ENCODE measurements at places on chromosomes 2 and 18. TPM values are rescaled to one million over a fixed set of nuclear protein-coding genes. Genes with fewer than 3 reads are reported as not detected.
A peak's percentile ranks its signal among the peaks of the same experiment; 100 is the strongest.

GRCh38 chr2:20578895-20579825 lies 71.7 kb downstream of the HS1BP3 start:
- DNase-seq = peak; percentile 67

DNA sequence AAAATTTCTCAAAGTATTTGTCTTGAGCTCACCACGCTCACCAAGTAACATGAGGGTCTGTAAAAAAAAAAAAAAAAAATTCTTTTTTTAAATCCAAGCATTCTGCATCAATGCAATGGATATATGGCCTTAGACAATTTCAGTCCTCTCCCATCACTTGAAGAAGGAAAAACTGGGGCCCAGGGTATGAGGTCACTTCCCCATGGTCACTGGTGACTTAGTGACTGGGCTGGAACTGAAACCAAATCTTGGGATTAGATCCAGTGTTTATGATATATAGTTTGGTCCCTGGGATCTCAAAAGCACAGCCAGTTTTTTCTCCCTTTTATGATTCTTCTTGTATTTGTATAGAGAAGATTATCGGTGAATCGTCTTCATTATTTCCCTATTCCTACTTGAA lies 477.9 kb upstream of the TNP1 start:
- no peak for DNase-seq

Gene RALBP1
- 29.6 TPM for total RNA-seq

- DNase-seq = peak; percentile 48
These were observed 23.8 kb downstream of the ANKAR start for GRCh38 chr2:189698020-189698887.

DNA sequence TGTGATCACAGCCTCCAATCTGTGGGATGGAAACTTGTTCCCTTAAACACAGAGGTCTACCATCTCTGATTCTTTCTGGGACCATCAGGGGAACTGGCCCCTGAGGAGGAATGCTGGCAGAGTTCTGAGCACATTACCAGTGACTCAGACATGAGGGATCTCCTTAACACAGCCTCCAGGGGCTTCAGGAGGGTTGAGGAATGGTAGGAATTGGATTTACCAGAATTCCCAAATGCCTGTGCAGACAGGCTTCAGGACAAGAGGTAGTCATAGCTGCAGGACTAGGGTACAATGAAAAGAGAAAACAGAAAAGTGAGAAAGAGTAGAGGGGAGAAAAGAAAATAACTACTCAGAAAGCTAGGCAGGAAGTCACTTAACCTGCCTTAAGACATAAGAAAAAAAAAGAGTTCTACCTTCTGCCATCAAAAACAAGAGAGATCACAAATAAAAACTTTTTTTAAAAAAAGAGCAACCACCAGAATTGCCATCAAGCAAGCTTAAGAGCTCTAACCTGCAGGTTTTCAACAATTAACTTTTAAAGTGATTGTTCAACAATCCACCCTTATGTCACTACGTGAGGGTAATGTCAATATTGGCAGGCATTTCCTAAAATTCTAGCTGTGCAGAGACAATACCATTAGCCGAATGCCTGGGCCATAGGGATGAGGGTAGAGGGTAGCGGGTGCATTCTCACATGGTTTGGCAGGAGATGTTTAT lies 524.4 kb downstream of the BCL11A start:
- no peak for DNase-seq

Gene RIF1
- 22.6 TPM for total RNA-seq

DNA sequence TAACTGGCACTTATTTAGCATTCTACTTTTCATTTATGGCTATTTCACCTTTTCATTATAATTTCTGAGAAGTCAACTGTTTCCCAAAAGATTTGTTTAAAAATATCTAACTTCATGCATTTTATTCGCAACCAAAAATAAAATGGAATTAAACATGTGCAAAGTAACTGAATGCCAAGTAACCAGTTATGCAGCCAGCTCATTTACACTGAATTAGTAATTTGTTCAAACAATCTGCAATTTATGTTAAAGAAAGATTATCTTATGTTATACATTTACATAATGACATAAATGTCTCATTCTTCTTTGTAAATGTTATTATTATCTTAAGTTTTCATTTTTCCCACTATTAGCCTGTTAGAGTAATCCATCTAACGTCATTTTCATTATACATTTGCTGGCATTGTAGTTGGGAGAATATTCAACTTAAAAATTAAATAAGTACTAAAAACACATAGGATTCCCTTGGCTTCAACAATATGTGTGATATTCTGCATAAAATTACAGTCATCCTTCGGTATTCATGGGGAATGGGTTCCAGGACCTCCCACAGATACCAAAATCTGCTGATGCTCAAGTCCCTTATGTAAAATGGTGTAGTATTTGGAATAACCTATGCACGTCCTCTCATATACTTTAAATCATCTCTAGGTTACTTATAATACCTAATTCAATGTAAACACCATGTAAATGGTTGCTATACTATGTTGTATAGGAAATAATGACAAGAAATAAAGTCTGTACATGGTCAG lies 43.7 kb upstream of the STAM2 start:
- DNase-seq = no peak

GRCh38 chr2:122707224-122707824 lies 951.9 kb downstream of the TSN start:
- no peak for DNase-seq

GRCh38 chr18:76679259-76679658 lies 143.1 kb upstream of the ZNF236 start:
- DNase-seq = no peak

Gene TMEM247
- not detected for total RNA-seq

DNA sequence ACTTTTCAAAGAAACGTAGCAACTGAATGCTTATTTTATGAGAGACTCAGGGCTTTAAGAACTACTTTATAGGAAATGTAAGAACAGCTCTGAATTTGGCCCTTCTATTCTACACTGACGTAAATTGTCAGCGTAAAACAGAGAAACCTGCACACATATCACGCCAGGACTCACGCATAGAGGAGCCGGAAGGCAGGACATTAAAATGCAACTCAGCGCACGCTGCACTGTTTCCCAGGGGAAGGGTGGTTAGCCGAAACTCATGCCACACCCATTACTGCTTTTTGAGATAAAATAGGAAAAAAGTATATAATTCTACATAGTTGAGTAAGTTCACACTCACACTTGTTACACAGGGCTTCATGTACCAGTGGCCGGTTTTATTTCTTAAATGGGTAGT lies 7.4 kb downstream of the TUBB6 start:
- DNase-seq = no peak

- DNase-seq = no peak
These were observed 170.6 kb downstream of the RNF152 start for GRCh38 chr18:61722247-61722646.

- DNase-seq = no peak
These were observed 19.1 kb downstream of the ZNF24 start for GRCh38 chr18:35324926-35325655.

- DNase-seq = peak; percentile 44
These were observed 106.4 kb downstream of the MBD2 start for GRCh38 chr18:54117853-54118773.

DNA sequence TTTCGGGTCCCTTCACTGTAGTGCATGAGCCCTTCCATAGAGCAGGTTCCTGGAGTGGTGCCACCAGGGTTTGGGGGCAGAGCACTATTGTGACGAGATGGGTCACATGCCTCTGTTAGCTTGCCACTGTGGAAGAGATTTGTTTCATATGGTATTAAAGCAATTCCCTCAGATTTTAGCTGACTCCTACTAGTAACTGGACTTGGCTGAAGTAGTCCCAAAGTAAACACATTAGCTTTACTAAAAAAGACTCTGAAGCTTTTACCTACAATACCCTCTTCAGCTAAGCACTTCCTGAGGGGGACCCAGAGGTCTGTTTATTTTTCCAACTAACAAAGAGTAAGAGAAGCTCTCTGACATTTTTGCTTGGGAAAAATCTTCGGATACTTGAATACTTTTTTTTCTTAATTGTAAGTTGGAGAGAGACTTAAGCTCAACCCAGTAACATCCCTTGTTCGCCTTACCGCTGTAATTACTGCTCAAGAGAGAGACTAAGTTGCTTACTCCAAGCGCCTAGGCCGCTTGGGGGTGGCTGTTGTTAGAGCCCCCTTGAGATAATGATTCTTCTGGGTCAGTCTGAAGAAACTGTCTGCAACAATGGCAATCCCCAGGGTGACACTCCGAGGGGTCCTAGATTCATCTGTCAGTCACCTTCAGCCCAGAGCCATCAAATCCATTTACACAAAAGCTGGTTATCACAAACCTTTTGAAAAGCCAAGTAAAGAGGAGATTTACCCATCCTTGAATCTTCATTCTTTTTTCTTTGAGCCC lies 177.4 kb downstream of the FIGN start:
- no peak for DNase-seq

Gene ICOS
- total RNA-seq = not detected

Gene CCT4
- total RNA-seq = 33.3 TPM

Gene NCOA1
- 38.7 TPM for total RNA-seq

Gene SCLY
- 32.4 TPM for total RNA-seq

Gene PLCD4
- 0.52 TPM for total RNA-seq

DNA sequence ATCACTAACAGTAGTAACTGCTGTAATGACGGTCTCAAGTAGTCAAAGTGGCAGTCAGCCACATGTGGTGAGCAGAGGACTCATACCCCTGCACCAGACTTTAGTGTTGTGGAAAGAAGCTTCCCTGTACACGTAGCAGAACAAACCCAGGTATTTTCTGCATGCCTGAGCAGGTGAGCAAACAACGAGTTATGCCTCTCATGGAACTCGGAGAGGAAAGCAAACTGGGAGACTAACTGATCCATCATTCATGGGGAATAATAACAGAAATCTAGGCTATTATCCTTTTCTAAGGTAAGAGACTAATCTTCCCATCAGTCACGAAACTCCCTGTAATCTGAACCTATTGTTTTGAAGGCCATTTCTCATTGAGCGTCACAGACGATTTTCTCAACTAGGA lies 1495.2 kb upstream of the NXPH2 start:
- DNase-seq = no peak

DNA sequence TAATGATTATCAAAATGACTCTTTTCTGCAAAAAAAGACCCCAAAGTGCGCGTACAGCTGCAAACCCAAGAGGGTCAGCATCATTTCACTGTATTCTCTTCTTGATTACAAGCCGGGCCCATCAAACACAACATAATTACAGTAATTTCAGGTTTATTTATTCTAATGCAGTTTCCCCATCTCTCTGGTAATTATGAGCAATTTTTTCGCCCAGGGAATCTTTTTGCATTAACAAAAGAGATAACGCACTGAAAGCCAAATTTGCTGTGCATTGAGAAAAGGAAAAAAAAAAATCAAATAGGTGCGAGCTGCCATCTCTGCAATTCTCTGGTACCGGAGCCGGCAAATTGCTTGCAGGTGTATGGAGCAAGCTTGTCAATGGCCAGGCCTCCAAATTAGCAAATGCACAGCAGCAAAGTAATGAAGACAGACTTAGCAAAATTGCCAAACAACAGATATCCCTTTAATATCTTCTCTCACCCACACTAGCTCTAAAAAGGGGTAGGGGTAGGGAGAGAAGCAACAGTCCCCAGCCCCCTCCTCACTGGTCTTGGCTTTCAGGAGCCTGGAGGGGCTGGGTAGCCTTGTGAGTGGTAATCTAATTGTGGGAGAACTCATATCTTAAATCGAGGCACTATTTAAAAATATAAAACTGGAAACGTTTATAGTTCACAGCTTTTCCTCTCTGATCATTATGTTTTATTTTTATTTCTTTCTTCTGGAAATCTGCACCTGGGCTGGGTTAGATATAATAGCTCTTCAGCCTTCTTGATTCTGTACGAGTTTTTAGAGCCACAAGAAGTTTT lies 6.7 kb downstream of the DLX1 start:
- DNase-seq = no peak

Gene ABCG5
- not detected for total RNA-seq

- no peak for DNase-seq
These were observed 67.8 kb downstream of the MERTK start for GRCh38 chr2:111966241-111966640.

GRCh38 chr2:27263287-27264252 lies 723 bp upstream of the SLC30A3 start:
- DNase-seq = no peak

- DNase-seq = no peak
These were observed 249.2 kb upstream of the SLC39A10 start for GRCh38 chr2:195407783-195408182.

DNA sequence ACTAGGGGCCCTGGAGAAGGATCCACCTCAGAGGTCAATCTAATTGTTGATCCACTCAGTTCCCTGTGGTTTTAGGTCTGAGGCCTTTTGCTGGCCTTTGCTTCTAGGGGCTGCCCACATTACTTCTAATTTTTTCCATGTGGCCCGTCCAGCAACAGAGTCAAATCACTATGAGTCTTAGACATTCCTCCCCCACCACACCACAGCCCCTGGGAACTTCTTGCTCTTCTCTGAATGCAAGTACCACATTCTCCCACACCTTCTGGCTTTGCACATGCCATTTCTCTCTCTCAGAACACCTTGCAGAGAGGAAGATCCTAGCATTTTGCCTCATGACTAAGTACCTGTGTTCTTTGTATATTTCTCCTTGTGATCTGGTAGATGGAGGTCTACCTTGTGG lies 286.9 kb downstream of the SETBP1 start:
- no peak for DNase-seq

Gene TMEM185B
- 18.7 TPM for total RNA-seq

Gene CYS1
- 36.6 TPM for total RNA-seq

DNA sequence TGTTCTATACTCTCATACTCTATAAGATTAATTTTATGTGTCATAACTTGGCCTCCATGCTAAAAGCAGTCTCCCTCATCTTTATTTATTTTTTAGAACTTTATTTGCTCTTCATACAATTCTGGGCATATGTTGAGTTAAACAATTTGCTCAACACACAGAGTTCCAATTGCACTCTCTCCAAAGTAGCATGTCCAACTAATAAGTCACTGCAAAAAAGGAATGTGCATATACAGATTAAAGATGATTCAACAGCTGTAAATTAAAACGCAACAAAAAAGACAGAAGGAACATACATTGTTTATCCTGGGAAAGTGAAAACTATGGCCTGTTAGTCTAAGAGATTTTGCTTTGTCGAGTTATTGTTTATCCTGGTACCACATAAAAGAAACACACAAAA lies 277.7 kb upstream of the ACVR2A start:
- DNase-seq = no peak

DNA sequence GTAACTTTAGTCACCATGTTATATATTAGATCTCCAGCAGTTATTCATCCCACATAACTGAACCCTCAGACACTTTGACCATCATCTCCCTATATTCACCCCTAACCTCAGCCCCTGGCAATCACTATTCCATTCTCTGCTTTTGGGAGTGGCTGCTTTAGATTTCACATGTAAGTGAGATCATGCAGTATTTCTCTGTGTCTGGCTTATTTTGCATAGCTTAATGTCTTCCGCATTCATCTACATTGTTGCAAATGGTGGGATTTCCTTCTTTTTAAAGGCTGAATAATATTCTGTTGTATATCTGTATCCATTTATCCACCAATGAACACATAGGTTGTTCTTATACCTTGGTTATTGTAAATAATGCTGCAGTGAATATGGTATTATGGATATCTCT lies 411.6 kb upstream of the ZEB2 start:
- no peak for DNase-seq

DNA sequence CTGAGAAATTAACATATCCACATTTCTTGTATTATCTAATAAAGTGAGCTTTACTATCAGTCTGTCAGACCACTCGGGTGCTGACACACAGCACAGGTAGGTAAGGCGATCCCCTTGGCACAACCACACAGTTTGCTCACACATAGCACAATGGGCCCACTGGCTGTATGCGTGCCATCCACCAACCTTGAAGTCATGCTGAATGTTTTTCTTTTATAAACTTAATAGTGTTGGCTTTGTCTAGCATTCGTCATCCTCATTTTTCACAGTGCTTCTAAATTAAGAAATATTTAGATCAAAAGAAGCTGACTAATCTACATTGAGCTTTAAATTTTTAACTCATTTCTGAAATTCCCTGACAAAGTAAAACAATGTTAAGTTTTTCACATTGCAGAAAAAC lies 50.0 kb upstream of the PAPOLG start:
- no peak for DNase-seq

Gene CCDC121
- 1.3 TPM for total RNA-seq
